ENCODE measurements at places on chromosomes 6 and 20. TPM values are rescaled to one million over a fixed set of nuclear protein-coding genes. Genes with fewer than 3 reads are reported as not detected.

The STMND1 gene
- polyA plus RNA-seq = not detected

The COL9A3 gene
- polyA plus RNA-seq = not detected

The TSBP1 gene
- polyA plus RNA-seq = not detected

The PHACTR3 gene
- polyA plus RNA-seq = not detected

The DUSP15 gene
- polyA plus RNA-seq = not detected

The TRIM31 gene
- polyA plus RNA-seq = not detected

The SOBP gene
- not detected for polyA plus RNA-seq

The AGER gene
- polyA plus RNA-seq = 0.47 TPM

The POM121L2 gene
- not detected for polyA plus RNA-seq

The POU5F1 gene
- polyA plus RNA-seq = not detected

The HLA-DQB1 gene
- 1.2 TPM for polyA plus RNA-seq

The HEY2 gene
- 0.14 TPM for polyA plus RNA-seq

The ZBTB46 gene
- polyA plus RNA-seq = 0.04 TPM

The GLP1R gene
- not detected for polyA plus RNA-seq

The SLCO4A1 gene
- polyA plus RNA-seq = 0.39 TPM

The LHFPL5 gene
- not detected for polyA plus RNA-seq

GRCh38 chr20:37309936-37310590 lies 20.6 kb downstream of the MANBAL start:
- DNase-seq = no peak

DNA sequence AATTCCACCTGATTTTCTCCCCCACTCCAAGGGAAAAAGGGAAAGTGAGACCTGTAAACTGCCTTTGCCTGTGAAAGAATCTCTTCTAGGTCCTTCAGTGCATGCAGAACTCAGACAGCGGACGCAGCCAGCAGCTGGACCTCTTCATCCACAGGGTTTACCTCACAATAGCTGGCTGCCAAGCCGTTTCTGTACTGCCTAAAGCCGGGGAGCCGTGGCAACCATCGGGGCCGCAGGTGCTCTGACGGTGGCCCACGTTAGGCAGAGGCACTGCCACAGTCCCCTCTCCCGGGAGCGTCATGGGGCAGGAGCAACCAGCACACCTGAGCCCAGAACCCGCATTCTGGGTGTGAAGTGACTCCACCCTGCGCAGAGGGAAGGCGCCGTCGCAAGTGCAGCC lies 206.1 kb downstream of the TTLL2 start:
- DNase-seq = no peak

GRCh38 chr20:9311132-9311531 lies 203.3 kb upstream of the LAMP5 start:
- DNase-seq = no peak

- no peak for DNase-seq
Observed at GRCh38 chr6:16236631-16237199, 1.7 kb upstream of the GMPR start.

GRCh38 chr6:13924949-13925881 lies at the start of gene RNF182:
TSS of gene RNF182 (plus strand) at chr6:13924952. CDS start at chr6:13977120, 52,168 bp downstream.
- no peak for DNase-seq

GRCh38 chr6:129992881-129993280 lies 25.5 kb upstream of the L3MBTL3 start:
- DNase-seq = no peak

DNA sequence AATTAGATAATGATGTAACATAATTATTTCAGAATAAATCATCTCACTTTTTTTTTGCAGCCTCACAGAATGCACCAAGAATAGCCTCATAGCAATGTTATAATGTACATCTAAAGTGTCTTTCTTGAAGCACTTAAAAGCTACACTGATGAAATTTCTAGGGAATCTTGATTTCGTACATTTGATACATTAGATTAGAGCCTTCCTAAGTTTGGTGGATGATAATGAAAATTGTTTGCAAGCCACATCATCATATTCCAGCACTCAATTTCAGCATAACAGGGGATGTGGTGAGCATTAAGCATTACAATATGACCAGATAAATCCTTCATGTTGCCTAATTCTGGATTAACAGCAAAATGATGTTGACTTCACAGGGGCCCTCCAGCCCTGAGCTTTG lies 9.7 kb upstream of the METTL24 start:
- DNase-seq = no peak

- DNase-seq = no peak
Observed at GRCh38 chr6:84651583-84651982, 112.8 kb downstream of the TBX18 start.

DNA sequence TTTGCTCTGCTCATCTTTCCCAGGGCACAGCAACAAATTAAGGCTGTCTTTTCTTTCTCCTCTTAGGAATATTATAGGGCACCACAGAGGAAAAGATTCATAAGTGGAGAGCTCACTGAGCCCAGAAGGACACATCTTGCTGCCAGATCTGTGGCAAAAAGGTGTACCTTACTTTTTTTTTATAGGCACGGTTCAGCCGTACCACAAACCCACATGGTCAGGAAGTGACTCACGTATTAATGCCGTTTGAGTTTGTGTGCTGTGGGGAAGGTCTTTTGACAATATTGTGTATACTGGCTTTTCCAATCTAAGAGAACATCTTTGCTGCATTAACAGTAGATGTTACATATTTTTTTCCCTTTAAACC lies 28.4 kb downstream of the PAQR8 start:
- peak; percentile 82 for DNase-seq

DNA sequence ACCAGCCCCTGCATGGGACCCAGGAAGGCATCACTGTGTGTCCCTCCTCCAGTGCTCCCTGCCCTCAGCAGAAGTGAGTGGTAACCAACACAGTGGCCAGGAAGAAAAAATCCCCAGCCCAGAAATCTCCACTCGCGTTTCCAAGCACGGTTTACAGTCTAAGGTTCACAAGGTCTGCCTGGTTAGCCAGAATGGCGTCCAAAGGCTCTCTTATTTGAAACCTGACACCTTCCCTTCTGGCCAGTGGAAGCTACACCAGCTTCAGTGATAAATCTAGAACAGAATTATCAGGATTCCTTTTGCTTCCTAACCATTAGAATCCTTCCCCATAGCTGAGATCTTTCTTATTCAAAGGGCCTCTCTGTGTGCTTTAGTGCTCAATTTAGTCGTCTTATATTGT lies 9.2 kb downstream of the LY86 start:
- no peak for DNase-seq

GRCh38 chr20:54476169-54477009 lies 996 bp downstream of the DOK5 start:
- DNase-seq = no peak

GRCh38 chr6:149450679-149451375 lies 34.0 kb downstream of the ZC3H12D start:
- DNase-seq = no peak

- no peak for DNase-seq
Observed at GRCh38 chr6:165728216-165728615, 65.2 kb upstream of the PDE10A start.

- DNase-seq = no peak
Observed at GRCh38 chr6:4668271-4669179, 107.7 kb upstream of the CDYL start.

- no peak for DNase-seq
Observed at GRCh38 chr6:45300736-45301135, 27.4 kb upstream of the RUNX2 start.

DNA sequence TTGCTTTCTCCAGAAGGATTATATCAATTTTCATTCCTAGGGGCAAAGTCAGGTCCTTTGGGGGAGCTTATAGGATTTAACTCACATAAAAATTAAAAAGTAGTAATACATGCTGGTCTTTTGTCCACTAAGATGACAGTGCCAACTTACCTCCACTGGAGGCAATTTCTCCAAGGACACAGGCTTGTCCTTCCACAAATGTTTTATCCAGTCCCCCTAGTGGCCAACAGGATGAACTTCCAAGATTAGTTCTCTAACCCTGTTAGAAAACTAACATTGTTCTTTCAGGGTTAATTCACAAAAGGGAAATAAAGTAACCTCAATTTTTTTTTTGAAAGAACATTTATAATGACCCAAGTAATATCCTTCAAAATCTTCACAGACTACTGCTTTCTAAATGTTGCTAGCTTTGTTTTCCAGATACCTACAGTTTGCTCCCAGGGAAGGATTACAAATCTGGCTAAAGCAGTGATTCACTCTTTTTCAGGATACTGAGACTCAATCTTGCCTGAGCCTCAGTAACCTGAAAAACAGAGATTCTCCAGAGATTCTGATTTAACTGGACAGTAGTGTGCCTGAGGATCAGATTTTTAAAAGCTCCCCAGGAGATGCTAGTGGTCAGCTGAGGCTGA lies 31.7 kb upstream of the UBR2 start:
- peak; percentile 44 for DNase-seq

GRCh38 chr20:31678389-31679356 lies 41.0 kb downstream of the COX4I2 start:
- DNase-seq = no peak

DNA sequence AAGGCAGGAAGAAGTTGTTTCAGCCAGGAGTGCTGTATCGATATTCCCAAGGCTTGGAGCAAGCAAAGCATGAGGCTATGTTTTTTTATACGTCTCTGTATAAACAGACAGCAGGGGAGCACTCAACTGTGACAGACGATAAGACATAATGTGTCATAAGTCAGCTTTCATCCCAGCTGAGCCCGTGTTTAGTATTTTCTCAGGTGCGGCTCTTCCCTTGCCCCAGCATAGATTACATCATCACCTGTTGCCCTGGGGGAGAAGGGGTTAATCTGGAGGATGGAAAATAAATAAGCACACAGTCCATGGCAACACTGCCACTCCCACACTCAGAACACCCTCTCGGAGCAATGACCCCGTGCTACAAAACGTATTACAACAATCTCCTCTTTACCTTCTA lies 22.1 kb upstream of the KCNK5 start:
- DNase-seq = no peak

- no peak for DNase-seq
Observed at GRCh38 chr20:23874747-23875146, 4.8 kb downstream of the CST5 start.

GRCh38 chr20:56872620-56873458 lies 243.7 kb downstream of the TFAP2C start:
- no peak for DNase-seq

- no peak for DNase-seq
Observed at GRCh38 chr6:33952016-33952415, 148.2 kb upstream of the MLN start.

- no peak for DNase-seq
Observed at GRCh38 chr20:43658069-43658722, 8.7 kb upstream of the MYBL2 start.

- no peak for DNase-seq
Observed at GRCh38 chr6:94272327-94272726, 853.0 kb upstream of the EPHA7 start.

- DNase-seq = no peak
Observed at GRCh38 chr20:24729896-24730605, 219.0 kb upstream of the CST7 start.

- DNase-seq = no peak
Observed at GRCh38 chr6:37794825-37795224, 24.7 kb upstream of the ZFAND3 start.

- DNase-seq = no peak
Observed at GRCh38 chr6:13407709-13408695, 79.4 kb downstream of the GFOD1 start.

DNA sequence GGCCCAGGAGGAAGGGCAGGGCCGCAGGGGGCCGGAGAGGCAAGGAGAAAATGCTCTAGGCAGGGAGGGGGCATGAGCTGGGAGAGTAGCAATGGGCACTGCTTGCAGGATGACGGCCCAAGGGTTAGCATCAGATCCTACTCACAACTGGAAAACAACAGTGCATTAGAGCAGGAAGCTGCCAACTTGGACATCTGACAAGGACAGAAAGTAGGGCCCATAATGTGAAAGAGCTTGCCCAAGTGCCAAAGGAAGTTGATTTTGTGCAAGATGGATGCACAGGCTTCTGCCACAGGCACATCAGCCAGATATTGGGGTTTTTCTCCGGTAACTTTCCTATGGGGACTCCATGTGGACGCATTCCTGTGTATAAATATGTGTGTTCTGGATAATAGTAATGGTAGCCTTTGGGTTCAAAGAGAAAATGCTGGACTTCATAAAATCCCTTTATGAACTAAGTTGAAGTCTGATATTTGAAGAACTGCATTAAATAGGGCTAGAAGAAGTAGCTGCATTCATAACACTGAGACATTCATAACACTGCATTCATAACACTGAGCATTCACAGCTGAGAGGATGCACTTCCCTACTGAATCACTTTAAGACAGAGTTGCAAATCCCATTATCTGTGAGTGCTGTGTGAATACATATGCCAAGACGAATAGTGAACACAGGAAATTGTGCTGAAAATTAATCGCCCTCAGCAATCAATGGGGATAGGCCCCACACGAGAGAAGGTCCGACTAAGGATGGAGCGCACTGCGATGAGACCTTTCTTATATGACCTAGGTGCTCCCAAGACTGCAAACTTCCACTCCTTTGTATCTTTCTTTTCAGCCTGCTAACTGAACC lies 235.6 kb upstream of the PRDM1 start:
- no peak for DNase-seq

- DNase-seq = no peak
Observed at GRCh38 chr6:44275271-44275748, 5.1 kb downstream of the TMEM151B start.
